Activated naive CD4-positive, alpha-beta T cell treated with anti-CD3 and anti-CD28 coated beads, Interleukin-2, amount 50 U/mL, for 72 hours (primary cell): ENCODE measurements at places on chromosomes 11 and 22. TPM values are rescaled to one million over a fixed set of nuclear protein-coding genes. Genes with fewer than 3 reads are reported as not detected.
A peak's percentile ranks its signal among the peaks of the same experiment; 100 is the strongest.

DNA sequence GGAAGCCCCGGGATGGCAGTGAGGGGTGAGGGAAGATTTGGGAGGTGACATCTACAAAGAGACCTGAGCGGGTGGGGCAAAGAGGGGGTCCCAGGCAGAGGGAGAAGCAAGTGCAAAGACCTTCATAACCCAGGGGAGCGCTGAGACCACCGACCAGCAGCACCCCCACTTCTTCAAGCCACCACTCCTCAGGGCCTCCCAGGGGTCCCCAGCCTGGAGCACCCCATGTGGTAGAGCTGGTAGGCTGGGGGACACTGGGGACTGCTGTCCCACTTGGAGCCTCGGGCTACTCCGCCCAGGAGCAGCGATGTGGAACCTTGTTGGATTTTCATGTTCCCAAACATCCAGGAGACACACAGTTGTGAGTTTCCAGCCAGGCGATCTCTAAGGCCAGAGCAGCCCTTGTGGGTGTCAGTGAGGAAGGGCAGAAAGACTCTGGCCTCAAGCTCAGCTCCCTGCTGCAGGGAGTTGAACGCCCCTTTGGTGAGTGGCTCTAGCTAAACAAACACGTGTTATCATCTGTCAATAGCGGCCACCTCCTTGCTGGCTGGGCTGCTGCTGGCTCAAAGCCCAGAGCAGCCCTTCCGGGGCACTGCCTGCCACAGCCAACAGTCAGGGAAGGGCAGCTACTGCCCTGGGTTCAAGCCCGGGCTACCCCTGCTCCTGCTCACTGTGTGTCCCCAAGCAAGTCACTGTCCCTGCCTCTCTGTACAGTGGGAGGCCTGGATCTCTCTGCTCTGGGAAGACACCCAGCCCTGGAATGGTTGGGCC, 25.7 kb upstream of the CHKA start:
- no peak for DNase-seq

DNA sequence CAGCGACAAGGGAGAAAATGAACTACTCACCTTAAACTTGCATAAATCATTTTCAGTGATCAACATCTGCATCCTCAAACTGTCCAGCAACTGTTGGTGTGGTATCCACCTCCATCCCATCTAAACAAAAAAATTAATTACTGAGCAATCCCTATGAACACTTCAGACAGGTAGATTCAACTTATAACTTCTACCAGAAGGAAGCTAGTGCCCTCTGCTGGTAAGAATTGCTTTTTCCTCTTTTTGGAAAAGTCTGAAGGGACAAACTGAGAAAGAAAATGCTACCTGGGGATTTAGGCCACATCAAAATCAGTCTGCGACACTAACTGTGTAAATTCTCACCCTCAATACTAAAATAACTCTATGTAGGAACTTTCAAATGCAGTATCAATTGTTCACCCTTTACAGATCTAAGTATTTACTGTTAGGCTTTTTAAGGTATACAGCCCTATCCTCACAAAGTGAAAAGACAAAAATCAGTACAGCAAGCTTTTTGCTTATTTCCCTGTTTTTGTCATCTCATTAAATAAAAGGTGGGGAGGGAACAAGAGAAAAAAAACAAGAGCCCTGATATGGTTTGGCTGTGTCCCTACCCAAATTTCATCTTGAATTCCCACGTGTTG, 17.9 kb downstream of the CLNS1A start:
- DNase-seq: peak; percentile 48

- DNase-seq: no peak
These were observed 4.6 kb downstream of the TECTA start for GRCh38 chr11:121105481-121106195.

GRCh38 chr22:43541022-43541421, 129.2 kb downstream of the MPPED1 start:
- no peak for DNase-seq

GRCh38 chr11:69310934-69311766, 17.2 kb downstream of the MYEOV start:
- peak; percentile 62 for DNase-seq

Gene TBCEL
- total RNA-seq: 9.4 TPM

- no peak for DNase-seq
These were observed 45.3 kb upstream of the ARHGAP32 start for GRCh38 chr11:129237456-129237855.

Gene DKK3
- not detected for total RNA-seq

GRCh38 chr11:110527146-110527545, 97.4 kb downstream of the FDX1 start:
- no peak for DNase-seq

GRCh38 chr11:66564984-66565383, 3.4 kb downstream of the CTSF start:
- no peak for DNase-seq

GRCh38 chr11:128351168-128351567, 236.2 kb downstream of the ETS1 start:
- no peak for DNase-seq
